ENCODE measurements at places on chromosomes 11 and 22.

DNA sequence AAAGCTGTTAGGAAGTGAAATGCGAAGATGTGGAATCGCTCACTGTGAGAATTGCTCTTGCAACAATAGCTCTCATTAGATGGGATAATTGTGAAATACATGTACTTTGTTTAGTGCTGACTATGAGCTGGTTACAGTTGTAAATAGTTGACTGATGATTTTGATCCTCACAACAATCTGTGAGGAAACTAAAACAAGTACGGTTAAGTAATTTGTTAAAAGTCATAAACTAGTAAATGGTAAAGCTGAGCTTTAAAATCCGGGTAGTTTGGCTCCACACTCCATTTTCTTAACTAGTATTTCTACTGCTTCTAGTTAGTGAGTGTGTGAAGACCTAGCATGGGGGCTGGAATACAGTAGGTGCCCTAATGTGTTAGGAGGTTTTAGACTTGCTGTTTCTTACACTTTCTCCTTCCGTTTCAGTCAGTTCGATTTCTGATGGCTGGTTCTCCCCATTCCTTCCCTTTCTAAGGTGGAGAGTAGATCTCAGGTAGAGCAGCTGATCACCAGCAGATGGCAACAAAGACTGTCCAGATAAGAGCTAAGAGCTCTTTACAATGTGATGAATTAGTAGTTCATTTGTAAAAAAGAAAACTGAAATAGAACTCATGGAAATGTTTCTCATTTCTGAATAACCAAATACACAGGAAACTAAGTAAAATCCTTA lies 16.3 kb upstream of the CYP2R1 start:
- DNase-seq, result peak; percentile 84

DNA sequence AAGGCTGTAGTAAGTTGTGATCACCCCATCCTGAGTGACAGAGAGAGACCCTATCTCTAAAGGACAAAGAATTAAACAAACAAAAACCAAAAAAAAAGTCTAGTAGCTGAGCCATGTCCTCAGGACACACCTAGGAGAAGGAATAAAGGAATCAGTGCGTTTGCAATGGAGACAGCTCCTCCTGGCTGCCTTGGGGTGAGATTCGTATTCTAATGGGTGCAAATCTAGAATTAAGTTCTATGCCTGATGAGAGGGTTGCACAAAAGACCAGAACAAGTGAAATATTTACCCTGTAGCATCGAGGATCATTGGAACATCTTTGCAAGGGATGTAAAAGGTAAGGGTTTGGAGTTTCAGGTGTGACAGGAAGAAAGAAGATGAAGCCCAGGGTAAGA lies 70.3 kb upstream of the BMAL1 start:
- DNase-seq, result peak; percentile 42

DNA sequence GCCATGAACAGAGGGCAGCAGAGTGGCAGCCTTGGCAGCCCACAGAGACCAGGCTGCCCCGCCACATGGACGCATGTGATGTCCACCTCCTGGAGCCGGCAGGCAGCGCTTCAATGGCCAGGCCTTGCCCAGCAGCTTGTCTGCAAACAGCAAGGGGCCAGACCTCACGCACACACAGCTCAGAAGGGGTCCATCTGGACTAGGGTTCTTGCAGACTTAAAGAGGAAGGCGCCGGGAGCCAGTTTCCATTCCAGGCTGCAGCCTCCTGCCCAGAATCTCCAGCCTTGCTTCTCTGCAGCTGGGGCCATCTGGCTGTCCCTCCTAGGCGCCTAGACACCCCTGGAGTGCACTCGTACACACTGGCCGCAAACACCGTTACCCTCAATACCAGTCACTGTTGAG lies 91.9 kb upstream of the TMEM45B start:
- peak; percentile 27 for DNase-seq

DNA sequence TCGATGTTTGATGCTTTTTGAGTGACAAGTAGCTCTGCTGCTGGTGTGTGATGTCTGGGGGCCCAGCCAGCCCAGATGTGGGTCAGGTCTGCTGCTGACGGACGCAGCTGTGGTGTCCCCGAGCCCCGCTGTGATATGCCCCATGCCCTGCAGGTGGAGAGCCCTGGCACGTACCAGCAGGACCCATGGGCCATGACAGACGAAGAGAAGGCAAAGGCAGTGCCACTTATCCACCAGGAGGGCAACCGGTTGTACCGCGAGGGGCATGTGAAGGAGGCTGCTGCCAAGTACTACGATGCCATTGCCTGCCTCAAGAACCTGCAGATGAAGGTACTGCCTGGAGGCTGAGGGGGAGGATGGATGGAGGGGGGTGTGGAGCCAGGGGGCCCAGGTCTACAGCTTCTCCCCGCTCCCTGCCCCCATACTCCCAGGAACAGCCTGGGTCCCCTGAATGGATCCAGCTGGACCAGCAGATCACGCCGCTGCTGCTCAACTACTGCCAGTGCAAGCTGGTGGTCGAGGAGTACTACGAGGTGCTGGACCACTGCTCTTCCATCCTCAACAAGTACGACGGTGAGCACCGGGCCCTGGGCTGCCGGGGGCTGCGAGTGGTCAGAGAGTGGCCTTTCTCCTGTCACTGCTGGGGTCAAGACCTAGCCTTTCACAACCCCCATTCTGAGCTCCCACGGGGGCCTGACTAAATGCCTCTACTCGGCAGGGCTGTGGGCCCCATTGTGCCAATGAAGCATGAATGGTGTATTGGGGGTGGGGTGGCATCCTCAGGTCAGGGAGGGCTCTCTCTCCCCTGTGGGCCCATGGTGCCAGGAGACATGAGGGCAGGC lies 7.3 kb downstream of the AIP start:
- DNase-seq, result no peak

- DNase-seq, result no peak
Observed at GRCh38 chr11:69567951-69568808, 72.8 kb upstream of the CCND1 start.

DNA sequence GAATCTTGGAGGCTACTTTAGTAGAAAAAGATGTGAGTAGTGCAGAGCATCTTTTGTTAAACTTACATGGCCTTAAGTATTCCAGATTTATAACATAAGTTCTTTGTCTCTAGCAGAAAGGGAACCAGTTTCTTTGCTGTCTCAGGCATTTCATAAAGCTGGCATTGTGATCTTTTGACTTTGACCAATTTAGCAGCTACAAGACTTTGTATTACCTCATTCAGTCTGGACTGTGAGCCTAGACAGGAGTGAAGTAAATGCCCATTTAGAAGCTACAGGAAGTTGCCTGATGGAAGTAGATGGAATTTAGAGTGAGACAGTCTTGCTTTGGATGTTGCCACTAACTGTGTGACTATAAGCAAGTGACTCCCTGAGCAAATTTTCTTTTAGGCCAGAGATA lies 25.7 kb upstream of the GLYAT start:
- no peak for DNase-seq

DNA sequence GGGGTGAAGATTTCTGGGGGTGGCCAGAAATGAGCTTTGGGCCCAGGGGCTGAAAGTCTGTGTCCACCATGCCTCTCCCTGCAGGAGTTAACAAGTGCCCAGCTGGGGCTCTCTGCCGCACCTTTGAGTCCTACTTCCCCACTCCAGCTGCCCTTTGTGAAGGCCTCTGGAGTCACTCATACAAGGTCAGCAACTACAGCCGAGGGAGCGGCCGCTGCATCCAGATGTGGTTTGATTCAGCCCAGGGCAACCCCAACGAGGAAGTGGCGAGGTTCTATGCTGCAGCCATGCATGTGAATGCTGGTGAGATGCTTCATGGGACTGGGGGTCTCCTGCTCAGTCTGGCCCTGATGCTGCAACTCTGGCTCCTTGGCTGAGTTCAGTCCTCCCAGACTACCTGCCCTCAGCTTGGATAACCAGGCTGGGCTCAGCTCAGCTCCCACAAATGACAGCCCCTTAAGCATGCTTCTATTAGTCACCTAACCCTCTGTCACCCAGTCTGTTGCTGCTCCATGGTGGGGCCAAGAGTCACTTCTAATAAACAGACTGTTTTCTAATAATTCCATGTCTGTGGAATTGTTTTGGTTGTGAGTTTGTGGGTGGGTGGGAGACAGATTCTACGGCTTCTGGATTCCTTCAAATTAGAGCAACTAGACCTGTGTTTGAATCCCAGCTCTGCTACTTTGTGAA lies 3.0 kb upstream of the INPPL1 start:
- peak; percentile 42 for DNase-seq

- peak; percentile 82 for DNase-seq
Observed at GRCh38 chr11:7353100-7353499, 101.4 kb downstream of the SYT9 start.

GRCh38 chr11:3074912-3075589 lies 17.8 kb upstream of the CARS1 start:
- peak; percentile 33 for DNase-seq

DNA sequence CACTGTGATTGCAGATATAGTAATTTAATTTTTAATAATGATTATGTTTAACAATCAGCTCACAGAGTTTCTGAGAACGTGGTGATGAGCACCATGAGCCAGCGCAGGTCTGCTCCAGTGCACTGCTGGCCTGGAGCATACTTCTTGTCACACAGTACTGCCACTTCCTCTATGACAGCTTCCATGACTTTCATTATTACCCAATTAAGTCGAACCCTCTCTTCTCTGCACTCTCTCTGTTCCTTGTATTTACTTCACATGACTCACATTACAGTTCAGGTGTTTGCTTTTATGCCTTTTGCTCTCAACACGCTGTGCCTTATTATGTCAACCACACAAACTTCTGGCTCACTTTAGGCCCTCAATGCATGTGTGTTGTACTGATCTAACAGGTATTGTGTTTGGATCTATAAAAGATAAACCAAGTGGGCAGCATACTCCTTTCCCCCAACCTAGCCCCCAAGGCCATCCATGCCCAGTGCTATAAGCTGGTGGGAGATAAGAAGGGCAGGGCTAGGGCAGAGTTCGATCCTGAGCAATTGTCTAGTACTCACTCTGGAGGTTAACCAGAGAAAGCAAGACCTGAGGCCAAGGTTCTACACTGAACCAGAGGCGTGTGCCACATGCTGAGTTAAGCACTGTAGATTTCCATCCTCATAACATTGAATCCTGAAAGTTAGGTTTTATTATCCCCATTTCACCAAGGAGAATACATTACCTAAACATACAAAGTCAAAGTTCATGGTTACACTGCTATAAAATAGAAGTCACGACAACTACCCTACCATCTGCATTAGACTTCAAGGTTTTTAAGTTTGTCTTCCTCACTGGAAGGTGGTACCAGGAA lies 356.5 kb downstream of the INSC start:
- DNase-seq, result peak; percentile 85

GRCh38 chr22:37051391-37052385 lies at the start of gene KCTD17:
TSS of gene KCTD17 (plus strand) at chr22:37051742. CDS start at chr22:37051761, 19 bp downstream.
- peak; percentile 69 for DNase-seq

DNA sequence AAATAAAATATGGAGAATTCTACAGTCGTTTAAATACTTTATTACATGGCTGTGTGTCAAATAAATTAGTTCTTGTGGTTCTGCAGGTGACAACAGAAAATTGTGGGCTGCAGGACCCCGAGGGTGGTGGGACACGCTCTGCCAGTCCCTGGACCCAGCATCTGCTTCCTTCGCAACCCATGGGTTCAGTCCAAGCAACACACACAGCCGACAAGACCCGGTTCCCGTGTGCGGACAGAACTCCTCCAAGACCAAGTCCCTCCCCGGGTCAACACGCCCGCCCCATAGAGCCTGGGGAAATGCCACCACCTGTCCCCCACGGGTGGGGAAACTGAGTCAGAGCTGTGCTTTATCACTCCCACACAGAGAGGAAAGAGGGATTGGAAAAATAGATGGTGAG lies 238.9 kb downstream of the BRD1 start:
- no peak for DNase-seq

GRCh38 chr22:20741008-20741633 lies 32.8 kb upstream of the SERPIND1 start:
- DNase-seq, result no peak

DNA sequence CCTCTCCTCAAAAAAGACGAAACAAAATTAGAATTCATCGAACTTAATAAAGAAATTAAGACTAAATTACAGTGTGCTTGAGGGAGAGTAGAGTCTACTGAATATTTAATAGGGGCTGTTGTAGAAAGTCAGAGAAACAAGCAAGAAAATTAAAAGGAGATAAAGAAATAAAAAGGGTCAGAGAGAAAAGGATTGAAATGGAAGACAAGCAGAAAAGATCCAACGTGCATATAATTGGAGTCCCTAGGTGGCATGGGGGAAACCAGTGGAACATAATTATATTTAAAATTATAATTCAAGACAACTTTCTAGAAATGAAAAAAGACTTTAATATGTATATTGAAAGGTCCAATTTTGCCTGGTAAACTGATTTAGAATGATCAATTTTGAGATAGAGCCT lies 74.3 kb downstream of the ACER3 start:
- peak; percentile 65 for DNase-seq
